ENCODE measurements at places on chromosomes 2 and 18.

GRCh38 chr2:217710211-217710765 lies 292.5 kb downstream of the TNS1 start:
- no peak for DNase-seq

DNA sequence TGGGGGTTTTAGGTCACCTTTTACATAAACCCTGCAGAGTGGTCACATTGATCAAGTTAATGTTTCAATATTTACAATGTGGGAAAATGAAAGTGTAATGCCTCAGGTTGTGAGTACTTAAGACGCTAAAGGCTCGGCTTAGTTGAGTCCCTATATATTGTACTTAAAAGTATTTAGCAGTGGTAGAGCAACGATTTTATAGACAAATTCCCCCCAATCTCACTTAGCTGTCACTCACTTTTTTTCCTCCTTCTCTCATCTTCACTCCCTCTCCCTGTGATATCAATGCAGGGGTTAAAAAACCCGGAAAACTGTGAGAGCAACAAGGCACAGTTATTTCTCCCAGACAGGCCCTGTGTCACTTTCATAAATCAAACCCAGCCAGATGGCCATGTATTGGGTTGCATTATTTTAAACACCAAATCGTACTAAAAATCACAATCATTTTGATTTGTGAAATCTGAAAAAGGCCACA lies 5.4 kb downstream of the POU3F3 start:
- no peak for DNase-seq

GRCh38 chr2:230944123-230944653 lies 19.1 kb upstream of the GPR55 start:
- no peak for DNase-seq

DNA sequence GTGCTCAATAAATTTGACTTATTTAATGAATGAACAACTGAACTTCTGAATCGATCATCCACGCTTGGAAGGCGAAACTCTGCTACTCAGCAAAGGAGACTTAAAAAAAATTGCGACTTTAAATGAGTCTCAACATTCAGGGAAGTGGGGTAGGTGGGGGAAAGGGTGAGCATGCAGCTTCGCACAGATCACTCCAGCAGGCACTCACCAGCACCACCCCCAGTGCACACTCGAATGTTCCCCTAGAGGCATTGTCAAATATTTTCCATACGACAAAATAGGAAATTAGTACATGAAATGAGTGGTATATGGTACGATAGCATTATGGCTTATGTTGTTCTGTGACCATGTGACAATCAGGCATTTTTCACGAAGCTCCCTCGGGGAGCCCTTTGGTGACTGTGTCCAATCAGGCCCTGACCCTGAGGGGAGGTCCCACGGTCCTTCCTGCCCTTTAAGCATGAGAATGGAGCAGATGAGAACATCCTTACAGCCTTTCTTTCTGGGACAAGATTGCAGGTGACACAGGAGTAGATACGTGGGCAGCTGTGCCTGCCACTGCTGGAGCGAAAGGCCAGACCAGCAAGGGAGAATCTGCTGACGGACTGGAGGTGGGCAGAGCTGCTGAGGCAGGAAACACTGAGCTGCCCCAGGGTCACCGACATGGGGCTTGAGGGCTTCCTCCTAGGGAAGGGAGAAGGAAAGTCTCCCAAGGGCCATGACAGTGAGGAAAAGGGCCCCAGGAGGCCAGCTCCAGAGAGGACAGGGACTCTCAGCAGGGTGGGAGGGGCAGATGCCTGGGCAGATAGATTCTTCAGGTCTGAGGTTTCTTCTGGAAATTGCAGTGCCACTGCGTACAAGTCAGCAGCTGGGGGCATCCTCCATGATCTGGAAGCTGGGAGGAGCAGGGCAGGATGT lies 101.3 kb upstream of the ID2 start:
- no peak for DNase-seq

GRCh38 chr2:174035117-174035635 lies 70.0 kb upstream of the SP3 start:
- no peak for DNase-seq

- no peak for DNase-seq
These were observed 39.5 kb downstream of the ZC3H6 start for GRCh38 chr2:112314856-112315255.

GRCh38 chr2:27009716-27010115 lies 23.0 kb upstream of the TMEM214 start:
- no peak for DNase-seq

GRCh38 chr2:133571249-133571648 lies 3.0 kb upstream of the NCKAP5 start:
- DNase-seq, result no peak

DNA sequence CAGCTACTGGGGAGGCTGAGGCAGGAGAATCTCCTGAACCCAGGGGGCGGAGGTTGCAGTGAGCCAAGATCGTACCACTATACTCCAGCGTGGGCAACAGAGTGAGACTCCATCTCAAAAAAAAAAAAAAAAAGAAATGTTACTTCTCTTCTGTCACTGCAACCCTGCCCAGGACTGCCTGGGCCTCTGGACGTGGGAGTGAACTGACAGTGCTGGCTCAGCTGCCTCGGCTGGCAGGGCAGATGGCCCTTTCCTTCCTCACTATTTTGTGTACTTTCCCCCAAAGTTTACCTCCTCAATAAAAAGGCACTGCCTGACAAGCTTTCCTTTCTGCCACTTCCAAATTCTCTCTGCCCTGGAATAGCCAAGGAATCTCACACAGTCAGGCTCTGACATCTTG lies 12.5 kb upstream of the GPR155 start:
- DNase-seq, result no peak

DNA sequence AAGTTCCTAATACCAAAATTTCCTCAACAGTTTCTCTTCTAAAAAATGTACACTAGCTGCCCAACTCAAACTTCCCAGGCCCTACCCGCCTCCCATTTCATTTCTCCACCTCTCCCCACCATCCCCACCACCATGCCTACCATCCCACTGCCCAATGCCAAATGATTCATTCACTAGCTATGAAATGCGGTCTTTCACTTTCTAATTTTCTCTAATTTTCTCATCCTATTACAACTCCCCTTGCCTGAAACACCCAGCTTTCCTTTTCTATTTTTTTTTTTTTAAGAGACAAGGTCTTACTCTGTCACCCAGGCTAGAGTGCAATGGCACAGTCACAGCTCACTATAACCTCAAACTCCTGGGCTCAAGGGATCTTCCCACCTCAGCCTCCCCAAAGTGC lies 38.4 kb downstream of the KIDINS220 start:
- DNase-seq, result no peak

- no peak for DNase-seq
These were observed 137.9 kb downstream of the ICOS start for GRCh38 chr2:204074456-204074855.

- no peak for DNase-seq
These were observed 274.8 kb downstream of the ALPK2 start for GRCh38 chr18:58354051-58354450.

DNA sequence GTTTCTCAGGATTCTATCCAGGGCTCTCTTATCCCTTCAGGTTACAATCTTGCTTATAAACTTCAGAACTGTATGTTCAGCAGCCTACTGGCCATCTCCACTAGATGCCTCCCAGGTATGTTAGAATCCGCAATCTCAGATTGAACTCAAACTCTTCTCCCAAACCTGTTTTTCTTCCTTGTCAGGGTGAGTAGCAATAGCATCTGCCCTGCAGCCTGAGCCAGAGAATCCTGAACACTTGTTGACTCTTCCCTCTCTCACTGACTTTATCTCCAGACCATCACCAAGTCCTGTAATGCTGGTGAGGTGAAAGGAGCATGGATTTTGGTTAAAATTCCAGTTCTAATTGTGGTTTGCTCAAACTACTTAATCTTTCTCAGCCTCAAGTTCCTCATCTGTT lies 82.6 kb upstream of the ALPP start:
- DNase-seq, result no peak

- no peak for DNase-seq
These were observed 8.5 kb downstream of the SEC11C start for GRCh38 chr18:59148192-59148591.

GRCh38 chr2:106160786-106161261 lies 33.3 kb downstream of the UXS1 start:
- DNase-seq, result no peak

DNA sequence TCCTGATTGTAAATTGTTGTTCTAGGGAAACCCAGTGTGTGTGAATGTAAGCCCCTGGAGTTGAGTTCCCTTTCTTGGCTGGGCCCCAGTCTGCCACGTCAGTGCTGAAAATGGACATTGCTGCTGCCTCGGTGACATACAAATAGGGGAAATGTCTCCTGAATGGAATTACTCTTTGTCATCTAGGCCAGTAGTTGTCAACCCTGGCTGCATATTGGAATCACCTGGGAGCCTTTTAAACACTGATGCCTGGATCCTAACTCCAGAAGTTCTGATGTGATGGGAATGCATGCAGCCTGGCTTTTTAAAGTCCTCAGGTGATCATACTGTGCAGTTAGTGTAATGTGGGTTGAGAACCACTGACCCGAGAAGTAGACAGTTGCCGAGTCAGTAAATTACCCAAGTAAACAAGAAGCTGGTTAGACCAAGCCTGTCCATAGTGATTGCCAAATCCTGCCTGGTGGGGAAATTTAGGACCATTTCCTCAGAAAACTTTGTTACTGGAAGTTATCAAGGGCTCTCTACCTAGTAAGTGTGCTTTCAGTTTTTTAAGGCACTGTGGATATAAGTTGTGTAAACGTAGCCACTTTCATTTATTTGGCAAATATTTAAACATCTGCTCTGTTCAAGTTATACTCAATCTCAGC lies 27.6 kb upstream of the IL1R1 start:
- no peak for DNase-seq

DNA sequence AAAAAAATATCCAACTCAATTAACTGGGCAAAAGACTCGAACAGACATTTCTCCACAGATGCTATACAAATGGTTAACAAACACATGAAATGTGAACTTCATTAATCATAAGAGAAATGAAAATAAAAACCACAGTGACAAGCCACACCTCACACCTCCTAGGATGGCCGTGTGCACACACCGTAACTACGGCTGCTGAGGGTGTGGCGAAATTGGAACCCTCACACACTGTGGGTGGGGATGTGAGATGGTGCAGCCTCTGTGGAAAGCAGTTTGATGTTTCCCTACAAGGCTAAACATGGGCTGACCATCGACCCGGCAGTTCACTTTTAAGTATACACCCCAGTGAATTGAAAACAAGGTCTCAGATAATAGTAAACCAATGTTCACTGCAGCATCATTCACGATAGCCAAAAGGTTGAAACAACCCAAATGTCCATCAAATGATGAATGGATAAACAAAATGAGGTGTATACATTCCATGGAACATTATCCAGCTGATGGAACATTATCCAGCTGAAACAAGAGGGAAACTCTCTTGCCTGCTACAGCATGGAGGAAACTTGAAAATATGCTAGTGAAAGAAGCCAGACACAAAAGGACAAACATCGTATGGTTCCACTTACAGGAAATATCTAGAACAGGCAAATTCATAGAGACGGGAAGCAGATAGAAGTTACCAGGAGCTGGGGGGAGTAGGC lies 32.2 kb downstream of the ZAP70 start:
- no peak for DNase-seq

GRCh38 chr2:197889041-197889440 lies 84.6 kb downstream of the PLCL1 start:
- DNase-seq, result peak; percentile 21

GRCh38 chr2:233982421-233983121 lies 65.4 kb downstream of the TRPM8 start:
- DNase-seq, result no peak

DNA sequence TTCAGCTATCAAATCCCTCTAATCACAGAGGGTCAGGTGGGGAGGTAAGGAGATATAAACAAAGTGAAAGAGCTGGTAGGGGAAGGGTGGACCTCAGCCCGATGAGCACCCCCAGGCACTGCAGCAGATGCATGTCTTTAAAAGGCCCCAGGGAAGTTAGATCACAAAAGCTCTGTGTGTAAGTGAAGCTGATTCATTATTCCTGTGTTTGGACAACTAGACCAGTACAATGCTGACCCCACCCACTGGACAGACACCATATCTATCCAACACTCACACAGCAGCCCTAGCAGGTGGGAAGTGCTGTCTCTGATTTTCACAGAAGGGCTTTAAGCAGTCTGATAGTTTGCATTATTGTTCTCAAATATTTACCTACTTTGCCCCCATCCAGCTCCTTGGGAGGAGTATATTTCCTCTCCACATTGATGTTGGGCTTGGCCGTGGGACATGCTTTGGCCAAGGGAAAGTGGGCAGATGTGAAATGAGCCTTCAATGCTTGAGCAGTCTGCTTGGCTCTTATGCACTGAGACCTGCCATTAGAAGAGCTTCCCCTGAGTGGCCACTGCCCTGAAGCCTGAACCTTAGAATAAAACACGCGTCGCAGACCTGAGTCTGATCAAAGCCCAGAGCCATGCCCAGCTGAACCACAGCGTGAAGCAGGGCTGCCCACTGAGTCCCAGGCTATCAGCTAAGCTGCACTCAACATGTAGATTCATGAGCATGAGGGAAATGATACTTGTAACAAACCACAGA lies 111.4 kb downstream of the COPS8 start:
- no peak for DNase-seq

- DNase-seq, result peak; percentile 87
These were observed 49.1 kb downstream of the TMEM17 start for GRCh38 chr2:62456721-62457539.

DNA sequence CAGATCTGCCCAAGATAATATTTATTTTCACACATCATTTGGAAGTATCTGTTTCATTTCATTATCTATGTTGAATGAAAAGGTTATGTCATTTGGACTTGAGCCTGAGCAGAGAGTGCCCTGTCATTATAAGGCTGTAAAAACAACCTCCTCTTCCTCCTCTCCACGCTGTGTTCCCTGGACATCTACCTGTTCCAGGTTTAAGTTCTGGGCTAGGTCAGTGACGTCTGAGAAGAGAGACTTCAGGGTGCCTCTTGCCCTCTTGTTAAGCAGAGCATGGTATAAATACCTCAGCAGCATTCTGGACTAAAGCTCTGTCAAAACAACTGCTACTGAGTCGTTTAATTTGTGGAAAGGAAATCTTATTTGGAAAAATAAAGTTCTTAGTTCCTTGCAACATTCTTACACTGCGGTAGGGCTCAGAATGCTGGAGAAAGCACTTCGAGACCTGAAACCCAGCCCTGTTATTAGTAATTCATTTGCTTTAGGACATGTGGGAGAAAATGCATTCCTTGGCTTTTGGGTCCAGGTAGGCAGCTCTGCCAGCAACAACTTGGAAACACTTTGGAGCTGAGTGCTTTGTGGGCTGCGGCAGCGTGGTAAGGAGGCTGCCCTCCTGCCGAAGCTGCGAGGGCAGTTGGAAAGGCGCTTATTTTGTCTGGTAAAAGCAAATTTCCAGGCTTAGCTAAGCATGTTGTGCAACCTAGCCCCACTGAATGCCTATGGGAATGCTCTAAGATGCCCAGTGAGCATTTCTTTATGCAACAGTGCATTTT lies 91.8 kb upstream of the NEDD4L start:
- DNase-seq, result no peak

- DNase-seq, result no peak
These were observed 67.2 kb downstream of the REV1 start for GRCh38 chr2:99422599-99422998.

- DNase-seq, result no peak
These were observed 133.0 kb downstream of the PRPF40A start for GRCh38 chr2:152584301-152584700.

DNA sequence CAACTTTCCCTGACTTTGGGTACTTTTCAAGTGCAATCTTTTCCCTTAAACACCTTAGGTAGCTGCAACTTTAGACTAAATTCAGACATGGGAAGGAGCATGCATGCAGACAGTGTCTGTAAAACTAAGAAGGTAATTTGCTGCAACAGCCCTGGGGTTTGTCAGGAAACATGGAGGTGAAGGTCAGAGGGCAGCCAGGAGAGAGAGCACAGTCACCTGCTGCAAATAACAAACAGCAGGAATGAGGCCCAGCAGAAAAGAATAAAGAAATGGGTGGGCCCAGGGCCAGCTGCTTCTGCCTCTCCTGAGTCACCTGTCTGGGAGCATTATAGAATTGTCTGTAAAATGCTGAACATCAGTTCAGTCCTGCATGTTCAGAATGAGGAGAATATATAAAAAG lies 35.2 kb downstream of the MTHFD2 start:
- DNase-seq, result no peak

Data from K562 (cell line).